Gastrocnemius medialis (tissue), 4 donors: ENCODE measurements at places on chromosomes 7 and 10. TPM values are rescaled to one million over a fixed set of nuclear protein-coding genes. Genes with fewer than 3 reads are reported as not detected.

GRCh38 chr7:22591271-22591670 is 91.3 kb upstream of the STEAP1B start:
- DNase-seq = no peak

GRCh38 chr10:71582506-71583475 is 136.8 kb downstream of the C10orf105 start:
- no peak for DNase-seq

DNA sequence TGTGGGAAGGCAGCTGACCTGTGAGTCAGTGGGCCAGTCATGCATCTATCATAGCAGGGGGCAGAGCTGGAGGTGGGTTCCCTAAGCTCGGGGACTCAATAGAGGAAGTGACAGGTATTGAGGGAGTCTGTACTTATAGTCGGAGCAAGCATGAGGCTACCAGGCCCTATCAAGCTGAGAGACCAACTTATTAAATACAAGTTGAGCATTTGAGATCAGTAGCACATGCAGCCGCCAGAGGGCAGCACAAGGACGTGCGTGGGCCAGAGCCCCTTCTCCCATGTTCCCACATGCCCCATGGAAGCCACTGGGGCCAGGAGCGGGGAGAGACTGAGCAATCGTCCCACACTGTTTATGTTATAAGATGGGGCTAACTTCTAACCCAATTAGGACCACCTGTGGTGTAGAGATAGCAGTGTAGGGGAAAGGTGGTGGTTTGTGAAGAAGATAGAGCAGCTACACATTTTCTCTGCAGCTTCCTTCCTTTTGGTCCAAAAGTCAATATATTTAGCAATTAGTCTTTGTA is 13.0 kb upstream of the STK31 start:
- peak; percentile 19 for DNase-seq

- no peak for DNase-seq
Observed at GRCh38 chr10:63878428-63878827, 357.2 kb downstream of the REEP3 start.

- DNase-seq = no peak
Observed at GRCh38 chr10:82742898-82743297, 867.9 kb downstream of the NRG3 start.

DNA sequence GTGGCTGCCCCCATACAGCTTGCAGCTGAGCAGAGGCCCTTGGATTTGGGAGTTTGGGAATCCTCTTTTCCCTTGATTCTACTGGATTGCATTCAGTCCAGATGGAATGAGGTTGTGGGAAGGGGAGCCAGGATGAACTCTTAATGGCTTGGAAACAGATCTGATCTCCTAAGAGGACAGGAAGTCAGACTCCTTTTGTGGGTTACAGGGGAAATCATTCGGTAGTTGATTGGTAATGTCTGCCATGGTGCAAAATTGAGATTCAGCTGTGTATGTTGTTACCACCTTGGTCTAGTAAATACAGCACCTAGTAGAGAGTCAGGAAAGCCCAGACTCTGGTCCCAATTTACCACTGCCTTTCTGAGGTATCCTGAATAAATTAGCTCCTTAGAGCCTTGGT is 144.2 kb upstream of the TNRC18 start:
- DNase-seq = no peak

GRCh38 chr7:157699357-157700013 is 362.7 kb downstream of the DNAJB6 start:
- DNase-seq = no peak

- peak; percentile 30 for DNase-seq
Observed at GRCh38 chr7:101817471-101818286, at the start of gene CUX1. TSS of gene CUX1 (plus strand) at chr7:101817626. CDS start at chr7:101817640, 14 bp downstream.

GRCh38 chr7:126079581-126079980 is 1150.0 kb upstream of the POT1 start:
- DNase-seq = no peak

GRCh38 chr7:26305869-26306665 is 14.4 kb downstream of the SNX10 start:
- DNase-seq = no peak

DNA sequence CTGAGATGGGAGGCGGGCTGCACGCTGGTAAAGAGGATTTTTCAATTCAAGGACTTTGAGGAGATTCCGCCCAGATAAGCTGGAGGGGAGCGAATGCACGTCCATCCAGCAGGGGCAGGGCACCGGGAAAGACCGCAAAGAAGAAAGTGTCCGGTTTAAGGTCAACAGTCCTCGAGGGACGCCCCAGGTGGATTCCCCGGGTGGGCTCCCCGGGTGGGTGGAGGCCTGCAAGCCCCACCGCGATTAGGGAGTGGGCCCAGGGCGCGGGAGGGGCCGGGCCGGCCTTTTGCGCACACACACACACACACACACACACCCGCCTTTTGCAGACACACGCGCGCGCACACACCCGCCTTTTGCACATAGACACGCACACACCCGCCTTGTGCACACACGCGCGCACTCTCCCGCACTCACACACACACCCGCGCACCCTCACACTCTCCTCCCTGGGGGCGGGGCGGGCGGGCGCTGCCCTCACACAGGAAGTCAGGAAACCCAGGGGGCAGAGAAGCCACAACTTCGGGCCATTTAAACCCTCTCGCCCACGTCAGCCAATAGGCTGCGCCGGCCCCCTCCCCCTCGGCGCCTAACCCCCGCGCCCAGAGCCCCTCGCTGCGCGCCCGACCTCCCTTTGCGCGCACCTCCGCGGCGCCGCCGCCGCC is 615 bp downstream of the ARHGAP12 start:
- DNase-seq = peak; percentile 23

DNA sequence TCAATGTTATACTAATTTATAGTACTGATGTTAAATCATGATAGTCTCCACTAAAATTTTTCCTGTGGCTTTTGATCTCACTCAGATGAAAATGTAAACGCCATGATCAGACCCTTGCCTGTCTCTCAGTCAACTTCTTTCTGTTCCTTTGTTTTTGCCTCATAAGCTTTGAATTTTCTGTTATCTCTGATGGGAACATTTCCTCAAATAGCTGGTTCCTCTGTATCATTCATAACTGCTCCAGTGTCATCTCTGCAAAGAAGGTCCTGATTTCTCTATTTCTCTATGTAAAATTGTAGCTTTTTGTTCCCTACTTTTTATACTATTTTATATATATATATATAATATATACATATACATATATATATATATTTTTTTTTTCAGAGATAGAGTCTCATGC is 67.5 kb downstream of the GPR141 start:
- no peak for DNase-seq

DNA sequence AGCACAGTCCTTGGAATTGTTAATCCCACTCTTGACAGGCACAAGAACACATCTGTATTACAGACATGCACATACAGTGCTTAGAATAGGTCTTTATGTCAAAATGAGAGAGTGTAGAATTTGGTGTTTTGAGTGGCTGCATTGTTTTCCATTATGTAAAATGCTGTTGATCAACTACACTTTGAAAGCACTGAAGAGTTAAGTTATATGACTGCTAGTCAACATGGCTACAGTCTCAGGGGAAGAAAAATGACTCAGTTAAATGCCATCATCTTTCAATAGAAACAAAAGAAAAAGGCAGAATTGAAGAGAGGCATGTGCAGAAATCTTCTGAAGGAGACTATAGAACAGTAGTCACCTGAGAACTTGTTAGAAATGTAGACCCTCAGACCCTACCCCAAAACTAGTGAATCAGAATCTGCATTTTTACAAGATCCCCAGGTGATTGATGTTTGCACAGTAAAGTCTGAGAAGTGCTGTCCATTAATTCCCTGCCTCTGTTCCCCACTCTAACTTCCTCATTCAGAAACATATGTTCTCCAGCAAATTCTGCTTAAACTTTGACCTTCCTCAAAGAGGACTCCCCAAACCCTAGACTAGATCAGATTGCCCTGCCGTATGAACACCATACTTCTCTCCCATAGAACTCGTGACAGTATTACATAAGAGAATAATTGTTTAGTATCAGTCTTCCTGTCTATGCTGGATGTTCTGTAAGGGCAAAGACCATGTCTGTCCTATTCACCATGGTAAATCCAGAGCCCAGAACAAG is 16.0 kb downstream of the SND1 start:
- no peak for DNase-seq

- no peak for DNase-seq
Observed at GRCh38 chr7:36514289-36515243, 124.9 kb downstream of the ANLN start.

DNA sequence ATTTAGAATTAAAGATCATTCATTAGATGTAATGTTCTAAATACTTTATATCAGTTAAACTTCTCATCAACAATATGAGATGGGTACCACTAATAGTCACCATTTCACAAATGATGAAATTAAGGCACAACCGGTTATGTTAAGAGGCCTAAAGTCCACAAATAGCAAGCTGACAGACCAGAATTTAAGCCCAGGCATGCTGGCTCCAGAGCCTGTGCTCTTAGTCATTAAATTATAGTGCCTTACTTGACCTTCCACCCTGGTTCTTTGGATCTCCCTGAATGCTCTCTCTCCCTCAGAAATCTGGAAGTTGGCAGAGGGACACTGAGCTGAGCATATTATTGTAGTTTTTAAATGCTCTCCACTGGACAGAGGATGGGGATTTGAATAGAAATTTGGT is 3.6 kb downstream of the LIPN start:
- no peak for DNase-seq

DNA sequence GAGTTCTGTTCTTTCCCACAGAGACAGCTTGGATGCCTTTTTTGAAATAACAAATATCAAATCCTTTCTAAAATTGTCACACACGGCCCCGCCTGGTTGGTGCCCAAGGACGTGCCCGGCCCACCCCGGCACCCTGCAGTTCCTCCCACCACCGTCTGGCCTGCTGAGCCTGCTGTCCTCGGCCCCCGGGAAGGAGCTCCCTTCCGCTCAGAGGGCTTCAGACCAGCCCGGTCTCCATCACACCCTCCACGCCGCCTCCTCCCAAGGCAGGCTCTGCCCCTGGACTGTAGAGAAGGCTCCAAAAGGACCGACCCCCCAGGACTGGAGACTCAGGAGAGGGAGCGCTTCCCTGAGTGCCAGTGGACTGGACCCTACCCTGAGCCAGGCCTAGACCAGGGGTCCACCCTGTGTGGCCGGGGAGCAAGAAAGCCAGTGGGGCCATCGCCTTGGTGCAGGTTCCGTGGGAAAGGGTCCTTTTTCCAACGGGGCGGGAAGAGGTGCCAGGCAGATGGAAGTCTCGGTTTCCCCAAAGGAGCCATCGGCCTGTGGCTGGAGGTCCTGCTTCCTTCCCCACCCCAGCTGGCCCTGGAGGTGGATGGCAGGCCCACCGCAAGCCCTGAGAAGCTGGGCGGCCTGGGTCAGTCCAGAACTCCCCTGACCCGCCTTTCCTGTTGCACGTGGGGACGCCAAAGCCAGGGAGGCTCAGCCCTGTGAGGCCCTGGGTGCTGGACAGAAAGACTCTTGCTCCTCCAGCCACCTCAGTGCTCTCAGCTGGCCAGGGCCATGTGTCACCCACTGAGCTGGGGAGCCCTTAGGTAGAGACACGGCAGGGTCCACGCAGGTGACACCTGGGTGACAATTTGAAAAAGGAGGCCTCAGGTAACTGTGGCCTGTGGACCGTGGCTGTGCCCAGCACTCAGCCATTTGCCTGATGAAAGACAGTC is 69.8 kb downstream of the PWWP2B start:
- no peak for DNase-seq

- DNase-seq = peak; percentile 96
Observed at GRCh38 chr10:97584060-97584797, at the start of gene HOGA1. TSS of gene HOGA1 (plus strand) at chr10:97584389. CDS start at chr10:97584704, 315 bp downstream.

GRCh38 chr7:36969376-36969775 is 245.1 kb upstream of the AOAH start:
- no peak for DNase-seq

DNA sequence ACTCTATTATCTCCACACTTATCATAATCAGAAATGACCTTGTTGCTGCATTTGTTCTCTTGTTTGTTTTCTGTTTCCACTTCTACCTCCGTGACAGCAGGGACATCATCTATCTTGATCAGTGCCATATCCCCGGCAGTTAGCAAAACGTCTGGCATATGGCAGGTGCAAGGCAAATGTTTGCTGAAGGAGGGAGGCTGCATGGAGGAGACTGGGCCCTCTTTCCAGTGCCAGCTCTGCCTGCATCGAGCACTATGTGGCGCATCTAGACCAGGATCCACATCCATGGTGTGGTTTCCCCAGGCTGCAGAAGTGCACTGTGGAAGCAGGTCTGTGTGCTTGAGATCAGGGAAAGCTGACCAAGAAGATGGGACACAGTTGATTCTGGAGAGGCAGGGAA is 181.2 kb downstream of the KCNMA1 start:
- no peak for DNase-seq

GRCh38 chr7:51785876-51786275 is 469.3 kb upstream of the COBL start:
- DNase-seq = no peak

GRCh38 chr10:129330211-129330610 is 136.8 kb upstream of the MGMT start:
- DNase-seq = no peak

DNA sequence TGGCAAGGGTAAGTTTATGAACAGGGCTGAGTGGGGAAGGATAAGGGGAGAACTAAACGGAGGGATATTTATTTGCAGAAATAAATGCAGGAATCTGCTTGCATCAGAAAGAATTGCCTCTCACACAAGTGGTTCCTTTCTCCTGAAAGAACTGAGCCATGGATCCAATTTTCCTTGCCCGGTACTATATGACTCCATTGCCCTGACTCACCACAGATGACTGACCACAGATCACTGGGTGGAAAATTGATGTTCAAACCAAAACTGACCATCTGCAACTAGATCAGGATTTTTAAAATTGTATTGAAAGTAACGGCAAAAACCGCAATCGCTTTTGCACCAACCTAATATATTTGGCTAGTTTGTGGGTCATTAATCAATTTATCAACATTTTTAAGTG is 6.2 kb upstream of the MACC1 start:
- no peak for DNase-seq

DNA sequence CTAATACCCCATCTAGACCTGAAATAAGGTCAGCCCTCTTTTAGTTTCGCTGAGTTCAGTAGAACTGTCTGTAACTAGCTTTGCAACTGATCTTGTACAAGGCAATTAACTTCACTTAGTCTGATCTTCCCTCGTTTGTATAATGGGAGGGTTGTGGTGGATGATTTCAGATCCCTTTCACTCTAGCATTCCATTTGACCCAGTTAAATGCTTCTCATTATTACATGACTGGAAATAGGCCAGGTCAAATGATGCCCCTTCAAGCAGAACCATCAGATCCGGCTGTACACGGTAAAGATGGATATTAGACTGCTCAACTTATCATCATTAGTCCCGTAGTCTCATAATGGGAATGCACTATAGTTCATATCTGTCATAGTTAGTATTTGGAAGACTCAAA is 1009.0 kb downstream of the LRMDA start:
- DNase-seq = no peak

Gene ZNF479
- not detected for total RNA-seq

Gene UCN3
- not detected for total RNA-seq

Gene CCDC6
- 26.6 TPM for total RNA-seq

Gene COL13A1
- total RNA-seq = 6.9 TPM

Gene IKZF5
- 6.3 TPM for total RNA-seq

Gene PDK4
- total RNA-seq = 5,680 TPM

Gene PRTFDC1
- 0.31 TPM for total RNA-seq

Gene HOXA2
- total RNA-seq = 0.29 TPM

Gene VSTM4
- total RNA-seq = 1.8 TPM
